ENCODE measurements at places on chromosomes 3 and 15.
A peak's percentile ranks its signal among the peaks of the same experiment; 100 is the strongest.

DNA sequence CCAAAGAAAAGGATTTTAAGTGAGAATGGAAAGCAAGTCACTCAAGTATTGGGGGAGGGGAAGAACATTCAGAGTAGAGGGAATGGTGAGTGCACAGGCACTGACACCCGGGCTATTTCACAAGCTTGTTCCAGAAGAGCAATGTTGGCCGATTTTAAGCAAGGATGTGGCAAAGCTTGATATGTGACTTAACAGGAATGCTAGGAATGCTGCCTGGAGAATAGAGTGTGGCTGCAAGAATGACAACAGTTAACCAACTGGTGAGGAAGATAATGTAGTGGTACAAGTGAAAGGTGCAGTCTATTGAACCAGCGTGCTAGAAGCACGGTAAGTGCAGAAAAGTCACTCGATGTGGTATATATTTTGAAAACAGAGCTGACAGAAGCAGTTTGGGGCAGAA is 6.2 kb upstream of the CCDC80 start:
- H3K27me3 ChIP-seq, result no peaks in the 10 kb centered on the region
- no peak overlapping the region for H3K4me3 ChIP-seq
- H3K36me3 ChIP-seq, result no peaks in the 10 kb centered on the region

GRCh38 chr3:59540696-59541095 is 490.9 kb upstream of the CFAP20DC start:
- peaks cover 4% of the 10 kb centered on the region for H3K4me1 ChIP-seq
- H3K27me3 ChIP-seq, result peaks cover 9% of the 10 kb centered on the region
- no peaks in the 10 kb centered on the region for H3K36me3 ChIP-seq
- no peak overlapping the region for H3K27ac ChIP-seq
- no peak overlapping the region for H3K4me3 ChIP-seq

DNA sequence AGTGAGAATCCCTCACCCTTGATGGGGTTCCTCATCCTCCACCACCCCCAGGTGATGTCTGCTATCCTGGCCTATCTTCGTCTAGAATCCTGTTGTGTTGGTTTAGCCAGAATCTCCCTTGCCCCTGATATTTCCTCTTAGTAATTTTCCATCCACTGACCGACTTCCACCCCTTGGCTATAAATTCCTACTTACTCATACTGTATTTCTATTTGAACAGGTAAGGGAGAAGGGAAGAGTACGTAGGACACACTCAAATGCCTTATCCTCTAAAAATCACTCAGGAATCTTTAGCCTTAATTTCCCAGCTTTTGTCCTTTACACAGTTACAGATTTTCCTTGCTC is 678 bp upstream of the TFG start:
- peaks cover 24% of the 10 kb centered on the region for H3K27me3 ChIP-seq
- H3K4me1 ChIP-seq, result peaks cover 37% of the 10 kb centered on the region
- peak overlapping the region; percentile 90 for H3K4me3 ChIP-seq
- peak overlapping the region; percentile 94 for H3K27ac ChIP-seq

DNA sequence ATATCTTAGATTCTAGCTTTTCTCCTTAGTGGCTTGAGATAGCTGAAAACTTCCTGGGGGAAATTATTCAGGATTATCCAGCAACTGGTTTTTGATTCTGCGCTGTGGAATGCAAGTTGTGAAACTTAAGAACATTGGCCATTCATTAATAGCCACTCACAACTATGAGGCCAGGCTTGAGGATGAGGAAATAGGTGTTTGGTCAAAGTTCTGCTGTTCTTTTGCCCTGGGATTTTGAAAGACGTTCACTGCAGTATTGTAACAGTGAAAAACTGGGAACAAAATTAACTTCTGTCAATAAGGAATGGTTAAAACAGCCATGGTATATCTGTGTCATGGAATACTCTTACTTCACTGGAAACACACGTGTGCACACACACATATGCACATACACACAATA is 44.1 kb downstream of the CTXND1 start:
- no peak overlapping the region for H3K27ac ChIP-seq
- DNase-seq, result no peak
- no peaks in the 10 kb centered on the region for H3K36me3 ChIP-seq
- no peak overlapping the region for H3K4me3 ChIP-seq

DNA sequence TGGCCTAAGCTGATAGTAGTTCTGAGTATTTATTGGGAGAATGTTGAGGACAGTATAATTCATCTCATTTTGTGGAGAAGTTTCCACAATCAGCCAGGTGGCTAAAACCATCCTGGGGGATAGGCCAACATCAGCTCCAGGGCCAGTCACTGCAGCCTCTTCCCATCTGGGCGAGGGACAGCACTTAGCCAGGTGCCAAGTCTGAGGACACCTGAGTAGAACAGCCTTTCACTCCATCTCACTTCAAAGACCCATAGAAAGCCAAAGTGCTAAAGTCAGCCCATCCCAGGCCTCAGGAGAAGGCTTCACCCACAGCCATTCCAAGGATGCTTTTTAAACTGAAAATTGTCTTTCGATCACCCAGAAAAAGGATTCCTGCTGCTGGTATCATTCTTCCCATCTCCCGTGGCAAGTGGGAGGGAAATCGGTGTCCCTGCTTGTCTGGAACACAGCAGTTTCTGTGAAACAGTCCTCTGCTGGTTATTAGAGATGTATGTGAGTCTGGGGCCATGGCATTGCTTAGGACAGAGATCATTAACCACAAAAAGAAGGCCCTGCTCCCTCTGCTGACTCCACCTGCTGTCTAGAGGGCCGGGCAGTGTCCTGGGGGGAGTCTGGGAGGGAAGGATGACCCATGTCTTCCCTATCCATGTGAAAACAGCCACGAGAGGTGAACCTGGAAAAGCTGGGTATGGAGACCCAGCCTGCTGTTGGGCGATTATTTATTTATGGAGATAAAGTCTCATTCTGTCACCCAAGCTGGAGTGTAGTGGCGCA is 9.6 kb downstream of the CALML4 start:
- H3K36me3 ChIP-seq, result peaks cover 16% of the 10 kb centered on the region
- DNase-seq, result no peak
- no peaks in the 10 kb centered on the region for H3K27me3 ChIP-seq
- H3K4me3 ChIP-seq, result no peak overlapping the region
- peak overlapping the region; percentile 44 for H3K27ac ChIP-seq

GRCh38 chr3:190941694-190942260 is 79.3 kb upstream of the GMNC start:
- H3K4me3 ChIP-seq, result no peak overlapping the region
- no peak for DNase-seq
- no peak overlapping the region for H3K27ac ChIP-seq
- H3K36me3 ChIP-seq, result no peaks in the 10 kb centered on the region
- H3K27me3 ChIP-seq, result peaks cover 8% of the 10 kb centered on the region

- H3K27ac ChIP-seq, result no peak overlapping the region
- H3K4me3 ChIP-seq, result no peak overlapping the region
- no peaks in the 10 kb centered on the region for H3K36me3 ChIP-seq
- peaks cover 53% of the 10 kb centered on the region for H3K27me3 ChIP-seq
Measured at GRCh38 chr15:94228611-94229010, 2.8 kb upstream of the MCTP2 start.

DNA sequence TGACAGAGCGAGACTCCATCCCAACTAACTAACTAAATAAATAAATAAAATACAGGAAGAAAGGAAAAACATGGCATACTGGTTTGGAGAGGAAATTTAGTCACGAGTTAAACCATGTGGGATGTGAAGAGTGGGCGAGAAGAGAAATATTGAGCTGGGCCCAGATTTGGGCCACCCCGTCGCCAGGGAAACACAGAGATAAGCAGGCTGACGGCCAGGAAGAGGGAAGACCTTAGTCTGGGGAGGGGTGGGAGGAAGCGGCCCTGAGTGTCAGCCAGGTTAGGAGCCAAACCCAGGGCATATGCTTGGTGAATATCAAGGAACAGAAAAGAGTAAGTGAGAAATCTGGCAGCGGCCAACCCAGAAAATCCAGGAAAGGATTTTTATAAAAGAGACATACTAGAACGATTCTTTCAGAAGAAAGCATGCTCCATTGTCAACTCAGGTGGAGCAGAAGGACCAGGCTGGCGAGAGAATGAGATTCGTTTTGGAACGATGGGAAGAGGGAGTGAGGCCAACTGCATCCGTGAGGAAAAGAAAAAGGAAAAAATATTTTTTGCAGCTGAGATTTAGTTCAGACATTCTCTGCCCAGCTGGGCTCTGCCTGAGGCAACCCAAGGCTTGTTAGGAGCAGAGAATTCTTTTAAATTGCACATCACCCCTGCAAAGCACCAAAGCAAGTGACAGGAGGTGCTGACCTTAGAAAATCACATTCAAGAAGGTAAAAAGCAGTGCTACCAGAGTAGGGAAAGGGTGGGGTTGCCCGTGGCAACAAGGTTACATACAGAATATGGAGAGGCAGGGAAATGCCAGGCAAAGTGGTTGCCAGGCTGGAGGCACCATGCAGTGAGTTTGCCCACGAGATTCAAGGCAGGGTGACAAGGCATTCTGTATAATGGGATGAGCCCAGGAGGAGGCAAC is 59.3 kb upstream of the RAD18 start:
- DNase-seq, result no peak
- H3K27me3 ChIP-seq, result no peaks in the 10 kb centered on the region
- H3K4me1 ChIP-seq, result peaks cover 44% of the 10 kb centered on the region
- no peak overlapping the region for H3K4me3 ChIP-seq

DNA sequence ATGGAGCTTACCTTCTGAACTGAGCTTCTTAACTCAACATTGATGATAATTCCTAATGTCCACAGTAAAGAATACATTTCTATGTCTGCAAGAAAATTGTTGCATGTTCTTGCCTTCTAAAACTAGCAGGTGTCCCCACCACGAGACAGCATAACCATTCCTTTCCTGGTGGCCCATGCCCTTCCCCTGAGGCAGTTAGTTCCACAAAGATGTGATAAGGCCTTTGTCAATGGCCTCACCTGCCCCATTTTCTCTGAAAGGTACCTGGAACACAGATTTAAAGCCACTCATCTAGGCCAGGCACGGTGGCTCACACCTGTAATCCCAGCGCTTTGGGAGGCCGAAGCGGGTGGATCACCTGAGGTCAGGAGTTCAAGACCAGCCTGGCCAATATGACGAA is 21.0 kb upstream of the HTR3E start:
- H3K4me1 ChIP-seq, result no peaks in the 10 kb centered on the region
- no peaks in the 10 kb centered on the region for H3K27me3 ChIP-seq
- H3K36me3 ChIP-seq, result no peaks in the 10 kb centered on the region
- H3K27ac ChIP-seq, result no peak overlapping the region
- DNase-seq, result no peak

DNA sequence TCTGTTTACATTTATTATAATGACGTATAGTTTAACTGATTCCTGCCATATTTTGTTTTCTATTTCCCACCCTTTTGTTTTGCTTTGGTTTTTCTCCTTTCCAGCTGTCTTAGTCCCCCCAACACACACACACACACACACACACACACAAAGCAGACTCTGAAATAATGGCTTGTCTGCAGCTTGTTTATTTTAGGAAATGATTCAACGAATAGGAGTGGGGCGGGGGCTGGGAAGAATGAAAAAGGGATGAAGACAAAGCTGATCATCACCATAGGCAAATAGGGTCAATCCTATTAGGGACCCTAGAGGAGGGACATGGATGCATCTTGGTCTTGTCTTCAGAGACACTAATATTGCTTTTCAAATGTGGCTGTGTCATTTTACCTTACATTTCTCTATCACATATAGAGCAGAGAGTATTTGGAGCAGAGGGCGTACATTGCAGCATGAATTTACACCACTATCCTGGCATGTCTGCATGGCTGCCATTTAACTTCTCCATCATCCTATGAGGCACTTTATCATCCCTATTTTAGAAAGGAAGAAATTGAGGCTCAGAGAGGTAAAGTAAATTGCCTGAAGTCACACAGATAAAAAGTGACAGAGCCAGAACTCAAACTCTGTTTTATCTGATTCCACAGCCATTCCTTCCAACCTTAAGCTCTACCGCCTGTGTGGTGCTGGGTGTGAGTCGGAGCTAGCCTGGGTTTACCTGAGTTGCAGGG is 147.2 kb upstream of the TPM1 start:
- no peak for DNase-seq
- H3K36me3 ChIP-seq, result no peaks in the 10 kb centered on the region
- H3K4me3 ChIP-seq, result no peak overlapping the region

- H3K36me3 ChIP-seq, result no peaks in the 10 kb centered on the region
- H3K4me1 ChIP-seq, result peaks cover 28% of the 10 kb centered on the region
Measured at GRCh38 chr3:31968927-31969418, 12.1 kb downstream of the OSBPL10 start.

DNA sequence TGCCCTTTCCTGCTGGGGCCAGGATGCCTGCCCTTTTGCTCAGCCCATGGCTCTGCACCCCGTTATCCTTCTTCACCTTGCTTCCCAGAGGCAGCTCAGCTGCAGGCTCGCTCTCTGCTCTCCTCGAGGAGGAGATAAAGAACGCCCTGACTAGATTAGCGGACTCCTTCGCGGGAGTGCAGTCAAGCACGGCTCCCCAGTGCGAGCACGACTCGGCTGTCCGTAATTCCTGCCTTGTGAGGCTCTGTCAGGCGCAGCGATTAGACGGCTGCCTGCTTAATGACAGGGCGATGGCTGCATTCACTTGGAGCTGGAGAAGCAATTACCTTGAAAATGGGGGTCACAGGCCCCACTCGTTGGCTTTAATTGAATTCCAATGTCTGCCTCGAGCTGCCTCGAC is 25.9 kb downstream of the TLE3 start:
- H3K27ac ChIP-seq, result no peak overlapping the region
- no peak overlapping the region for H3K4me3 ChIP-seq
- peaks cover 4% of the 10 kb centered on the region for H3K4me1 ChIP-seq
- H3K27me3 ChIP-seq, result no peaks in the 10 kb centered on the region
- no peak for DNase-seq
- peaks cover 79% of the 10 kb centered on the region for H3K36me3 ChIP-seq

GRCh38 chr3:105526360-105527111 is 159.8 kb downstream of the ALCAM start:
- no peak for DNase-seq
- H3K27me3 ChIP-seq, result no peaks in the 10 kb centered on the region
- H3K4me3 ChIP-seq, result no peak overlapping the region
- H3K4me1 ChIP-seq, result peaks cover 7% of the 10 kb centered on the region

GRCh38 chr3:186235554-186235953 is 126.5 kb downstream of the DGKG start:
- peaks cover 4% of the 10 kb centered on the region for H3K4me1 ChIP-seq
- H3K27me3 ChIP-seq, result peaks cover 10% of the 10 kb centered on the region
- DNase-seq, result no peak
- H3K4me3 ChIP-seq, result no peak overlapping the region
- H3K27ac ChIP-seq, result no peak overlapping the region

DNA sequence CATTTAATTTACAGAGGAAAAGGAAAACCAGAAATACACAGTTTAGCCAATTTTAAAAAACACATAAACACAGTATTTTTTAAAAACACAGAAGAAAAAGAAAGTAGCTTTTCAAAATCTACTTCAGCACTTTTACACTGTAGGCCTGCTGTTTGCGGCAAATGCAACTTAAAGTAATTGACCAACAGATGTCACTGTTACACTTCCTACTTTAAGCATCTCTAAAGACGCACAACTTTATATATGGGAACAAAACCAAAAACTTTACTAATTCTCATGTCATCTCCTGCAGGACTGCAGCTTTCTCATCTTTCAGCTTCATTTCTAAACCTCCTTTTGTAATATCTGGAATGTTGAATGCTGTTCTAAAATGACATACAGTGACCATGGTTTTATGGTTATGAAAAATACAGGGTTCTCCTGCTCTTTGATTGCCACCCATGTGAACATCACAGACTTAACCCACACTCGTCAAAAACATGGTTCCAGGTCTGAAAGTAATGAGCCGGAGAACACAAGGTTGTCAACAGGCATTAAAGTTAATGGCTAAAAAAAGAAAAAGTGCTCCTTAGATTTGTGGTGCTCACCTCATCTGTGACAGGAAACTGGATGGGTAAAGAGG is 107.9 kb downstream of the FMN1 start:
- H3K4me3 ChIP-seq, result no peak overlapping the region
- no peak for DNase-seq
- no peak overlapping the region for H3K27ac ChIP-seq
